SW 1271 (cell line): ENCODE measurements at places on chromosomes 12 and 14.

- no peak for DNase-seq
Measured at GRCh38 chr12:47740606-47741339, 15.5 kb upstream of the ENDOU start.

GRCh38 chr14:85315733-85316290, 214.1 kb upstream of the FLRT2 start:
- no peak for DNase-seq

DNA sequence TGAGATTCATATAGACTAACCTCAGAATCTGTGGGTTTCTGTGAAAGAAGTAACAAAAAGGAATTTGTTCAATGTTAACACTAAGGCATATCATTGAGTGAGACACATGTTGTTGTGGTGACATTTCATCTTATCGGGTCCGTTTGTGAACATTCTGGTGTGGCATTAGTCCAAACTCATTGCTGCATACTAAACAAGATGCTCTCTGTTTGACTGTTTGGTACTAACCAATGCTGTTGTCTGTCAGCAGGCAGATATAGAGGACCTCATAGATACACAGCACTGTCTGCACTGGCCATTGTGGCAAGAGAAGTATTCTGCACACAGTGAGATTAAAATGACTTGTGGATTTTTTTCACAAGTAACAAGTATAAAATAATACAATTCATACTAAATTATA, 41.2 kb downstream of the SLC25A21 start:
- DNase-seq: no peak

GRCh38 chr12:92487138-92487485, 215.7 kb upstream of the PLEKHG7 start:
- no peak for DNase-seq

DNA sequence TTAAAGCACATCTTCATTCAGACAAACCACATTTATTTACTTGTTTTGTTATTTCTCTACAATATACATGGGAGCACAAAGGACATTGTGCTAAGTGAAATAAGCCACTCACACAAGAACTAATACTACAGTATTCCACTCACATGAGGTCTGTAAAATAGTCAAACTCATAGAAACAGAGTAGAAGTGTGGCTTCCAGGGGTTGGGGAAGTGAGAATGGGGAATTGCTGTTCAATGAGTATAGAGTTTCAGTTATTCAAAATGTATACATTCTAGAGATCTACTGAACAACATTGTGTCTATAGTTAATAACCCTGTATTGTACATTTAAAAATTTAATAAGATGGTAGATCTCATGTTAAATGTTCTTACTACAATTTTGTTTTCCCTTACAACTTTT, 88.8 kb downstream of the ATXN7L3B start:
- DNase-seq: no peak

DNA sequence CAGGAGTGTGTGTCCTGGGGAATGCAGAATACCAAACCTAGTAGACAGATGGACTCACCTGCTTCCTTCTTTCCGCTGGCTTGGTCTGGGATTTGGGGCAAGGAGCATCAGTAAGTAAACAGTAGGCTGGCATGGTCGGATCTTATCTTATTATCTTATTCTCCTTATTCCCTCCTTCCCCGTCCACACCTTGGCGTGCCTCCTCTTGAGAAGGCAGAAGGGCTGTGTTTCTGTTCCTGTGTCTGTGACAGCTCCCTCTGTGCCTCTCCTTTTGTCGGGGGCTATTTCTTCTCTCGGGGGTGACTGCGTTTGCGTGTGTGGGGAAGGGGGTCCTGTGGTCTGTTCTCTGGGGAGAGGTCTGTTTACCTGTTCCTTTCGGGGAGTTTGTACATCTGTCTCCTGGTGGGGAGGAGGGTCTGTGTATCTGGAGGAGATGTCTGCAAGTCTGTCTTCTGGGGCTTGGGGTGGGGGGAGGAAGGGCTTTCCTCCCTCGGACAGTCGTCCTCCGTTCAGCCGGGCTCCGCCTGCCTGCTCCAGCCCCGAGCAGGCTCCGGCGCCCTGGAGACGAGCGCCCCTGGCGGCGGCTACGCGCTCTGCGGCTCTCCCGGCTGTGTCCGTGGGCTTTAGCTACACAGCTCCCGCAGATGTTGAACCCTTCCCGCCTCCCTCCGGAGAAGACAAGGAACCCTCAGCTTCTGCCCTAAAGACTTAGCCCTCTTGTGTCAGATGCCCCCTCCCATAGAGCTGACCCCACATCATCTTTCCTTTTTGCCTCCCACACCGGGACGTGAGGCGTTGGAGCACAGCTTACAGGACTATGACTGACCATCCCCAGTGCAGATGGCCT, 4.4 kb downstream of the KRT86 start:
- DNase-seq: peak; percentile 57

DNA sequence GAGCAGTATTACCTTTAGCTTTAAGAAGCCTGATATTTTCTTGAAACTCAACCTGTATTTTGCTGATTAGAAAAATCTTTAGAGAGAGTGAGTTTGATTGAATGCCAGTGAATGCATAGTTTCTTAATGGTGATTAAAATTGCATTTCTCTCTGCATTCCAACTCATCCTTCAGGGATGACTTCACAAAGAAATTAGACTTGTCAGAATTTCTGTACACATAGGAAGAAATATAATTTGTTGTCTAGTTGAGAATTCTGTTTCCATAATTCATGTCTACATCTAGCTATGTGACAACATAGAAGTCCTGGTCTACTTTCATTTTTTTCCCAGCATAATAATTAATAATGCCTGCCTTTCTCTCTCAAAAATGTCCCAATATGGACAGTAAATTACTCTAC, 136.6 kb downstream of the OTOGL start:
- no peak for DNase-seq

GRCh38 chr12:118377884-118378470, 1.6 kb downstream of the SUDS3 start:
- peak; percentile 73 for DNase-seq

GRCh38 chr14:70821584-70822529, 12.5 kb upstream of the MAP3K9 start:
- DNase-seq: no peak

DNA sequence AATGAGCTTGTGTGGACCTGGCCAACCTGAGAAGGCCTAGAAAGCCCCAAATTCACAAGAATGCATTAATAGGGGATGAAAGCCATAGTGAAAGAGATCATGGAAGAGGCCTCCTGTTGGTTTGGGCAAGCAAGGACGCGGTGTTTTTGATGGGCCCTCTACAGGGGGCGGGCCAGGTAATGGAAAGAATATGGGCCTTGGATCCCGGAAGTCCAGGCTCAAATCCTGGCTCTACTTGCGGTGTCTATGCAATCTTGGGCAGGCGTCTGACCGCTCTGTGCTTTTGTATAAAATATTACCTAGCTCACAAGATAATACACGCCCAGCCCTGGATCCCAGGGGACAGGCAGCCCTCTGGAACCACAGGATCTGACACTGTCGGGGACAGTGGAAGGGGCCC, 41.1 kb upstream of the CLMN start:
- no peak for DNase-seq
